IMR-90 (cell line): ENCODE measurements at places on chromosomes 12 and 14. TPM values are rescaled to one million over a fixed set of nuclear protein-coding genes. Genes with fewer than 3 reads are reported as not detected.

FOXG1 gene
- total RNA-seq = not detected in 2 replicates

LIN7A gene
- total RNA-seq = 23.9 and 24.7 TPM in 2 replicates

KRT3 gene
- not detected in 2 replicates for total RNA-seq

KRT79 gene
- under 0.01 TPM in 1 of 2 replicates, not detected in the other for total RNA-seq

VPS33A gene
- 20.3 and 21.4 TPM in 2 replicates for total RNA-seq

WSCD2 gene
- total RNA-seq = not detected in 2 replicates

CLEC6A gene
- total RNA-seq = not detected in 2 replicates

ANG gene
- 3.6 and 3.9 TPM in 2 replicates for total RNA-seq

P2RX2 gene
- total RNA-seq = not detected in 2 replicates

RFX4 gene
- not detected in 2 replicates for total RNA-seq

HELB gene
- total RNA-seq = 2.9 and 3.6 TPM in 2 replicates

NXPH4 gene
- total RNA-seq = 0.36 and 0.56 TPM in 2 replicates

GPR84 gene
- not detected in 2 replicates for total RNA-seq

ASIC1 gene
- 1.4 and 1.6 TPM in 2 replicates for total RNA-seq

PRR4 gene
- total RNA-seq = 0.72 and 0.83 TPM in 2 replicates

CLEC1B gene
- not detected in 2 replicates for total RNA-seq

GNS gene
- 66.4 and 80.7 TPM in 2 replicates for total RNA-seq

FERMT2 gene
- 217 and 229 TPM in 2 replicates for total RNA-seq

NPAS3 gene
- total RNA-seq = not detected in 2 replicates

OVCH1 gene
- total RNA-seq = under 0.01 and 0.18 TPM in 2 replicates

LRP1-AS gene
- not detected in 2 replicates for total RNA-seq

CLEC4C gene
- total RNA-seq = not detected in 2 replicates

ARHGAP9 gene
- total RNA-seq = 0.18 and 0.28 TPM in 2 replicates

BMAL2 gene
- total RNA-seq = 55.3 and 57.0 TPM in 2 replicates

DDX51 gene
- 3.3 and 3.8 TPM in 2 replicates for total RNA-seq

EFS gene
- 2.2 and 2.5 TPM in 2 replicates for total RNA-seq

NINJ2 gene
- not detected in 2 replicates for total RNA-seq

BICDL1 gene
- not detected in 2 replicates for total RNA-seq

TMTC1 gene
- total RNA-seq = 31.9 and 36.4 TPM in 2 replicates

CMKLR1 gene
- total RNA-seq = not detected in 2 replicates

GPATCH2L gene
- 51.4 and 58.6 TPM in 2 replicates for total RNA-seq
